ENCODE measurements at places on chromosomes 4 and X.
A peak's percentile ranks its signal among the peaks of the same experiment; 100 is the strongest.

DNA sequence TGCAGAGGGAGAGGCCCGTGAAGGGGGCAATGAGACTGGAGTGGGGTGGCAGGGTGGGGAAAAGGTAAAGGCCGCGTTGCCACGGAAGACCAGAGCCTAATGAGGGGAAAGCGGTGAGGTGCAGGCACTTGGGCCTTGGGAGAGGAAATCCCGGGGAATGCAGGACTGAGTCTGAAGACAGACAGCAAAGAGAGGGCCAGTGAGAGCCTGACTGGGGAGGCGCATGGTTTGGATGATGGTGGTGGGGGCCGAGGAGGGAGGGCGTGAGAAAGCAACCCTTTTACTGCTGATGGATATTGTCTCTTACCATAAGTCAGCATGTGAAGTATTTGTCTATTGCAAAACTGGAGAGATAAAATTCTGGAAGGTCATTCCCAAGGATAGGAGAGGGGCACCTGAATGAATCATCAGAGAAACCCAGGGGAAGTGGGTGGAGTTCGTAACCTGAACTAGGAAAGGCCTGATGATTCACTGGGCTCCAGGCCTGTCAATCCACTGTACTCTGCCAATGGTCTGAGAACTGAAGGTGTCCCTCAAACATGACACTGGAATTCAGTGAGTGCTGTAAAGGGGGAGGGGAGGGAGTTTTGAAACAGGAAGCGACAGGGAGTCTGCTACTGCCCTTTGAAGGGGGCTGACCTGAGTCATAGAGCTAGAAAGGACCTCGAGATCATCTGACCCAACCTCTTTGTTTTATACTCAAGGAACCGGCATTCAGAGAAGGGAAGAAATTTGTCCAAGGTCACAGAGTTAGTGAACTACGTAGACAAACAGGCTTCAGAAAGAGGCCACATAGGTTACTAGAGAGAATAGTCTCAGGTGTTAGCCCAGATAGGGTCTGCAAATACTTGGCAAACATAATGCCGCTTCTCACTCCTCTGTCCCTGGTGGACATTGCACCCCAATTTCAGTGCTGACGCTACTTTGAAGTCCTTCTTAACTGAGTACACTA is 52.2 kb downstream of the NALF2 start:
- H3K27me3 ChIP-seq: no peaks in the 10 kb centered on the region
- H3K36me3 ChIP-seq: no peaks in the 10 kb centered on the region
- H3K27ac ChIP-seq: peak overlapping the region; percentile 96
- H3K4me1 ChIP-seq: peaks cover 22% of the 10 kb centered on the region
- no peak overlapping the region for H3K4me3 ChIP-seq
- peak; percentile 83 for DNase-seq

GRCh38 chrX:18951032-18951431 is 32.9 kb downstream of the PHKA2 start:
- H3K36me3 ChIP-seq: no peaks in the 10 kb centered on the region
- no peak overlapping the region for H3K4me3 ChIP-seq
- no peak for DNase-seq
- no peaks in the 10 kb centered on the region for H3K27me3 ChIP-seq

DNA sequence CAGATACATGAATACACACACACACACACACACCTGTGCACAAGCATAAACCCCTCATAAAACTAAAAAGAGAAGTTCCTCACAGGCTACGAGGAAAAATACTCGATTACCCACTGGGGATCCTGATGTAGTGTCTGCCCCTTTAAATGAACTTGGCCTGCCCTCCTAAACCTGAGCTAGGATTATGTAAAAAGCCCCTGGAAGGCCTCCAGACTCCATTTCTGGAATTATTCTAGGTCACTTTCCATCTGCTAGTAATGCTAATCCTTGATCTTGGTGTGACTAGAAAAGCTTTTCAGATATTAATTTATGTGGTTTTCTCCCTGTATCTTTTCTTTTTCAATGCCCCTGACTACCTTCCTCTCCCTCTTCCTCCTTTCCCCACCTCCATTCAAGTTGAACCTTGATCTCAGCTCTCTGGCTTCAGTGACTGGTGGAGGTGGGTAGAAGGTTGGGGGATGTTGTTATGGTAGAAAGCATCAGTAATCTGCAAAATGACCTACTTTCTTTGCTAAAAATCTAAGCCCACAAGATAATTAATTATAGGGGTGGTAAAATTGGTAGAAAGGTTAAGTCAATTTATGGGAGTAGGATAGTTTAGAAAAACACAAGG is 25.5 kb upstream of the ZNF330 start:
- H3K4me1 ChIP-seq: no peaks in the 10 kb centered on the region
- H3K27me3 ChIP-seq: no peaks in the 10 kb centered on the region
- no peak overlapping the region for H3K4me3 ChIP-seq
- no peak overlapping the region for H3K27ac ChIP-seq
- no peak for DNase-seq
- H3K36me3 ChIP-seq: no peaks in the 10 kb centered on the region

GRCh38 chr4:123415977-123416376 is 19.4 kb downstream of the SPRY1 start:
- no peaks in the 10 kb centered on the region for H3K36me3 ChIP-seq
- no peak overlapping the region for H3K4me3 ChIP-seq
- no peak overlapping the region for H3K27ac ChIP-seq
- no peaks in the 10 kb centered on the region for H3K27me3 ChIP-seq

DNA sequence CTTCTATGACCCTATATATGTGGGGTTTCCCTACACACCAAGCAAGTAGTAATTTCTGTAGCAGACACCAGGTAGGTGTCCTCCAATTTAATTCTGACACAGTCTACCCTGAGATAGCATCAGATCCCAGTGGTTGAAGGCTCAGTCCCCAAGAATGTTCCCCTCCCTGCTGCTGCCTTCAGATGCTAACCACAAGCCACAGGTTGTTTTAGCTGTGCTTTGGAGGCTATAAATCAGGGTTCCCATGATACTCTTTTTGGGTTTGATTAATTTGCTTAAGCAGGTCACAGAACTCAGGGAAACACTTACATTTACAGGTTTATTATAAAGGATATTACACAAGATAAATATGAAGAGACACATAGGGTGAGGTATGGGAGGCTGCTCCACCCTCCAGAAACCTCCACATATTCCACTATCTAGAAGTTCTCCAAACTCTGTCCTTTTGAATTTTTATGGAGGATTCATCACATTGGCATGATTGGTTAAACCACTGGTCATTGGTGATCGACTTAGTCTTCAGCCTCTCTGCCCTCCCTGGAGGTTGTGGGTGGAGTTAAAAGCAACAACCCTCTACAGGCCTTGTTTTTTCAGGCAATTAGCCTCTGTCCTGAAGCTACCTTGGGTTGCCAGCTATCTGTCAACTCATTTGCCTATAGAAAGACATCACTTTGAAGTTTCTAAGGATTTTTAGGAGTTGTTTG is 50.8 kb downstream of the GRIA2 start:
- H3K36me3 ChIP-seq: no peaks in the 10 kb centered on the region
- H3K4me3 ChIP-seq: no peak overlapping the region
- H3K27me3 ChIP-seq: no peaks in the 10 kb centered on the region
- no peak for DNase-seq
- H3K4me1 ChIP-seq: no peaks in the 10 kb centered on the region

- no peak overlapping the region for H3K4me3 ChIP-seq
- no peak for DNase-seq
- H3K4me1 ChIP-seq: no peaks in the 10 kb centered on the region
- H3K36me3 ChIP-seq: no peaks in the 10 kb centered on the region
- no peaks in the 10 kb centered on the region for H3K27me3 ChIP-seq
- H3K27ac ChIP-seq: peak overlapping the region; percentile 15
These were observed 2.9 kb downstream of the SORBS2 start for GRCh38 chr4:185809121-185809520.

- H3K4me3 ChIP-seq: no peak overlapping the region
- H3K27ac ChIP-seq: no peak overlapping the region
- no peak for DNase-seq
These were observed 17.7 kb upstream of the MAD2L1 start for GRCh38 chr4:120084327-120084726.

DNA sequence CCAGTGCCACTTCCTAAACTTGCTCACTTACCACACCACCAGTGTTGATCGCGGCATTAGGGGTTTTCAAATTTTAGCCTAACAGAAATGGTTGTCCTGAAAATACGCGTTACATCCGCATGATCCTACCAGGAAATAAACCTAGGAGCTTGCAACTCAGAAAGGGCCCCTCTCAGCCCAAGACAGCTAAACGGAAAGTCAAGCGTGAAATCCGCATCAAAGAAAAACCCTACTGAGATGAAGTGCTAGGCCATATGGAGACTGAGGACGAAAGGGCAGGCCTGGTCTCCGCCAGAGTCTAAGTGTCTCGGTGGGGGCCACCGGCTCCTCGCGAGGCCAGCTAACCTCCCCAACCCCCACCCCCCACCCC is 626 bp downstream of the YTHDC1 start:
- H3K4me3 ChIP-seq: peak overlapping the region; percentile 68
- H3K4me1 ChIP-seq: peaks cover 16% of the 10 kb centered on the region
- peak overlapping the region; percentile 99 for H3K27ac ChIP-seq
- H3K36me3 ChIP-seq: no peaks in the 10 kb centered on the region
- H3K27me3 ChIP-seq: no peaks in the 10 kb centered on the region

DNA sequence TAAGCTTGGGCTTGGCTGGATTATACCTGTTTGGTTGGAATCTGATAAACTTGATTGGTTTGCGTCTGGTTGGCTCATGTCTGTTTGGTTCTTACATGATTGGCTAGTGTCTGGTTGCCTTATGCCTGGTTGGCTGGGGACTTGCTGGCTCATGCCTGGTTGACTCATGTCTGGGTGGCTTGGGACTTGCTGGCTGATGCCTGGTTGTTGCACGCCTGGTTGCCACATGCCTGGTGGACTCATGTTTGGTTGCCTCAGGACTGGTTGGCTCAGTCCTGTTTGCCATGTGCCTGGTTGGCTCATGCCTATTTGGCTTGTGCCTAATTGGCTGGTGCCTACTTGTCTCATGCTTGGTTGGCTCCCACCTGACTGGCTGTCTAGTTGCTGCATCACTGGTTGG is 104.5 kb downstream of the APOOL start:
- H3K4me3 ChIP-seq: no peak overlapping the region
- no peaks in the 10 kb centered on the region for H3K36me3 ChIP-seq
- no peaks in the 10 kb centered on the region for H3K27me3 ChIP-seq
- H3K27ac ChIP-seq: no peak overlapping the region

- no peaks in the 10 kb centered on the region for H3K27me3 ChIP-seq
- no peak overlapping the region for H3K27ac ChIP-seq
- H3K4me1 ChIP-seq: no peaks in the 10 kb centered on the region
- H3K36me3 ChIP-seq: no peaks in the 10 kb centered on the region
- no peak for DNase-seq
These were observed 614.7 kb upstream of the EPHA5 start for GRCh38 chr4:66284991-66285451.

DNA sequence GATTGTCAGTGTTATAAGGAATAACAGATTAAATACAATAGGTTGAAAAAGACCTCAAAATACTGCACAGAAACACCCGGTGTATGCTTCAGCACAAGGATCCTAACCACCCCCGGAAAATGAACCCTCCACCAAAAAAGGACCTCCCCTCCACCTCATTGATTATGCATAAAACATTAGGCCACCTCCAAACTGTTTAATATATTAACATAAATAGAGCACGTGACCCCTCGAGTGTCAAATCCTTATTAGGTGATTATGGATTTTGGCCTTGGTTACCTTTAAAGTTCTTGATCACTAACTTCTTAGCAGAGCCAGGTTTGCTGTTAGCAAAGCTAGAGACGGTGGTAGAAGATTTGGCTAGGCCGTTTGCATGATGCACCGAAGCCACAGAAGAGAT is 958 bp downstream of the CUL4B start:
- H3K36me3 ChIP-seq: no peaks in the 10 kb centered on the region
- peaks cover 4% of the 10 kb centered on the region for H3K4me1 ChIP-seq
- DNase-seq: no peak

DNA sequence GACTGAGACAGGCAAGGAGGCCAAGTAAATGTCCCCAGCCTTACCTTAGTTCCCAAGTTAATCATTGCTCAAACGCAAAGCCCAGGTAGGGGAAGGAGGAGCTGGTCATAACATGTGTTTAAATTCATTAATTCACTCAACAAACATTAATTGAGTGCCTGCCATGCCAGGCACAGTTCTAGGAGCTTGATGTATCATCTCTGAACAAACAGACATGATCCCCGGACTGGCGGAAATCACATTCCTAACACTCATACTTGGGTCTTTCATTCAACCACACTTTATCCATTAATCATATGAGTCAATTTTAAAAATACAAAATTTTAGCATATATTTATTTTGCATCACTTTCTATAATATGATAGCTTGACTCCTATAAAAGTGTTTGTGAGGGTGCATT is 335.3 kb upstream of the NOCT start:
- DNase-seq: no peak
- no peaks in the 10 kb centered on the region for H3K36me3 ChIP-seq
- H3K27ac ChIP-seq: no peak overlapping the region
- H3K4me3 ChIP-seq: no peak overlapping the region
- H3K4me1 ChIP-seq: peaks cover 8% of the 10 kb centered on the region

DNA sequence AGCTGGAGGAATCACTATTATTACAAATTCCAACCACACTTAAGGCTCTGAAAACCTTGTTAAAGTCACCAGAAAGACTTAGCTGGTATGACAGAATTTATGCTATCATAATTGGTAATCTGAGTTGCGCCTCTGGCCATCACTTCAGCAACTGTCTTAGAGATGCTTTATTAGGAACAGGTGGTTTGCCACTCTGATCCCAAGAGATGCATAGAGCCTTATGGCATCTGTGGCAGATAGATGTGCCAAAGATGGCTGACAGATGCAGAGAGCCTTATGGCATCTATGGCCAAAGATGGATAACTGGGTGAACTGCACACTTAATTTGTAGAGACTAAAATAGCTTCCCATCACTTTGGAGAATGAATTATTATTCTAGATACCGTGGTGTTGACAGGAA is 32.3 kb upstream of the PLAC8 start:
- H3K27me3 ChIP-seq: no peaks in the 10 kb centered on the region
- DNase-seq: no peak
- H3K4me1 ChIP-seq: no peaks in the 10 kb centered on the region
- no peak overlapping the region for H3K27ac ChIP-seq
- no peaks in the 10 kb centered on the region for H3K36me3 ChIP-seq
- no peak overlapping the region for H3K4me3 ChIP-seq

GRCh38 chr4:6242271-6243029 is 27.2 kb upstream of the WFS1 start:
- H3K4me3 ChIP-seq: no peak overlapping the region
- H3K27ac ChIP-seq: no peak overlapping the region
- H3K27me3 ChIP-seq: no peaks in the 10 kb centered on the region
- no peaks in the 10 kb centered on the region for H3K36me3 ChIP-seq
- H3K4me1 ChIP-seq: peaks cover 8% of the 10 kb centered on the region

DNA sequence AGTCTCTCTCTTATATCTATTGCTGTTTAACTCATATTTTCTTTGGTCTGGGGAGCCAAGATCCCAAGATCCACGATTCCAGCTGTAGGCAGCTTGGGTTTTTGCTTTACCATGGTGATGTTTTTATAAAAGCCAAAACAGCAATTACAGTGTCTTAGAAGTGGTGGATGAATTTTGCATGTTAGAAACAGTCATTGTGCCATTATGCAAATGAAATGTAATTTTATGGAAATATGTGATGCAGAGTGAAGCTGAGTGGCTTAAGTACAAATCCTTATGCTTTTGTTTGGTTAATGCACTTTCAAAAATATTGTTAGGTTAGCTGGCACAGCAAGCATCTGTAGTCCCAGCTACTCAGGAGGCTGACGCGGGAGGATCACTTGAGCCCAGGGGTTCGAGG is 32.8 kb upstream of the PTTG2 start:
- H3K4me1 ChIP-seq: no peaks in the 10 kb centered on the region
- H3K4me3 ChIP-seq: no peak overlapping the region
- H3K27me3 ChIP-seq: no peaks in the 10 kb centered on the region

All from hepatocyte (in vitro differentiated cells).